Posterior vena cava (tissue), 2 donors: ENCODE measurements at places on chromosomes 2 and 18. TPM values are rescaled to one million over a fixed set of nuclear protein-coding genes. Genes with fewer than 3 reads are reported as not detected.

RFTN2 gene
- total RNA-seq = 11.4 TPM

RAB3GAP1 gene
- total RNA-seq = 62.2 TPM

TMEFF2 gene
- not detected for total RNA-seq

MAP2 gene
- 10.5 TPM for total RNA-seq

CHRNG gene
- not detected for total RNA-seq

ATP5F1A gene
- total RNA-seq = 236 TPM

PLEKHM3 gene
- total RNA-seq = 9.8 TPM

TDRD15 gene
- not detected for total RNA-seq

HRH4 gene
- total RNA-seq = not detected

KCNIP3 gene
- 10.5 TPM for total RNA-seq

C2orf80 gene
- not detected for total RNA-seq

RBMS1 gene
- 109 TPM for total RNA-seq

FOXI3 gene
- not detected for total RNA-seq

CDKL4 gene
- total RNA-seq = 0.46 TPM

DUSP28 gene
- total RNA-seq = 2.3 TPM

REG3G gene
- total RNA-seq = not detected

MTIF2 gene
- 18.6 TPM for total RNA-seq

SNTG2 gene
- total RNA-seq = 6.2 TPM

ELOA2 gene
- not detected for total RNA-seq

MIB1 gene
- 39.0 TPM for total RNA-seq

EML6 gene
- total RNA-seq = 12.1 TPM

UGT1A4 gene
- not detected for total RNA-seq

FAHD2B gene
- total RNA-seq = 8.6 TPM

RGPD8 gene
- total RNA-seq = 24.3 TPM

CRYGC gene
- not detected for total RNA-seq

TEKT4 gene
- total RNA-seq = not detected

FSIP2 gene
- total RNA-seq = 0.81 TPM

B3GNT2 gene
- 12.5 TPM for total RNA-seq

ASPRV1 gene
- total RNA-seq = 1.7 TPM

OTOF gene
- total RNA-seq = 0.29 TPM

OTOS gene
- not detected for total RNA-seq

RGPD3 gene
- total RNA-seq = not detected

SERPINB7 gene
- total RNA-seq = not detected

MEP1B gene
- total RNA-seq = not detected

LYPD6B gene
- total RNA-seq = not detected

UGT1A5 gene
- not detected for total RNA-seq

PTH2R gene
- not detected for total RNA-seq

KLHL14 gene
- 0.46 TPM for total RNA-seq

REG3A gene
- total RNA-seq = 2.5 TPM

FTCDNL1 gene
- 1.6 TPM for total RNA-seq

COBLL1 gene
- 76.9 TPM for total RNA-seq

CFAP210 gene
- total RNA-seq = not detected

MOGAT1 gene
- not detected for total RNA-seq

HOXD11 gene
- 5.3 TPM for total RNA-seq

NEB gene
- total RNA-seq = 1.8 TPM

TGFA gene
- 1.4 TPM for total RNA-seq

SRD5A2 gene
- not detected for total RNA-seq

CRYBA2 gene
- not detected for total RNA-seq

SAG gene
- not detected for total RNA-seq

METAP1D gene
- total RNA-seq = 3.5 TPM

CPLX4 gene
- total RNA-seq = not detected
